NCI-H82 (cell line): ENCODE measurements at places on chromosomes 1 and 21.

DNA sequence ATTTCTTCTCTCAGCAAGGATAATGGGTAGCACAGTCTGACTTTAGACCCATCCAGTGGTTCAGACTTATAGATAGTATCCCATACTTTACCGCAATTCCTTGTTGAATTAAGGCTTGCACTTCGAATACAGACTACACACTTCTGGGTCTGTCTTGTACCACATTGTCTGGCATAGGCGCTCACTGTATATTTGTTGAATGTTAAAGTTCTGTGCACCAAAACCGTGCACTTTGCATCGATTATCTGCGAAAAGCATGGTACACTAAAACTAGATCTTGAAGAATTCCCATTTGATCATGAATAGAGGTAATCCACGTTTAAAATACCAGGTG lies 556 bp upstream of the RYR2 start:
- no peak for DNase-seq

GRCh38 chr1:116765962-116766361 lies 11.7 kb downstream of the CD2 start:
- no peak for DNase-seq

DNA sequence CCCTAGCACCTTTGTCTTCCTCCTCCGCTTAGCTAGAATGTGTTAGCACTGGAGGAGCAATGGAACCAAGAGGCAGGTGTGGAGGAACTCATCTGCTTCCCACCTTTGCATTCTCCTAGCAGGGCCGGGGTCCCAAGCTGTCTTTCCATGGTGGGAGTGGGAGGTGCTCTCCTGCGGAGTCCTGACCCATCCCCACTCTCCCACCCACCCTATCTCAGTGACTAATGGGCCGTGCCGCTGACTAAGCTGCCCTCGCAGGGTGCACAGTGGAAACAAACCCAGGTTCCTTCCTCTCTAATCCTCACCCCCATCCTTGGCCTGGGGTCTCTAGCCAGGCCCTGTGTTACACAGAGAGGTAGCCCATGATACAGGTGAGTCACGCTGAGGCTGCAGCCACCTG lies 177.5 kb downstream of the HIVEP3 start:
- DNase-seq, result no peak

GRCh38 chr1:8318436-8318835 lies 522 bp downstream of the SLC45A1 start:
- DNase-seq, result no peak

- DNase-seq, result no peak
Measured at GRCh38 chr1:182622901-182623528, 18.8 kb upstream of the RGS16 start.
